ENCODE measurements at places on chromosomes 3 and 15.
A peak's percentile ranks its signal among the peaks of the same experiment; 100 is the strongest.

DNA sequence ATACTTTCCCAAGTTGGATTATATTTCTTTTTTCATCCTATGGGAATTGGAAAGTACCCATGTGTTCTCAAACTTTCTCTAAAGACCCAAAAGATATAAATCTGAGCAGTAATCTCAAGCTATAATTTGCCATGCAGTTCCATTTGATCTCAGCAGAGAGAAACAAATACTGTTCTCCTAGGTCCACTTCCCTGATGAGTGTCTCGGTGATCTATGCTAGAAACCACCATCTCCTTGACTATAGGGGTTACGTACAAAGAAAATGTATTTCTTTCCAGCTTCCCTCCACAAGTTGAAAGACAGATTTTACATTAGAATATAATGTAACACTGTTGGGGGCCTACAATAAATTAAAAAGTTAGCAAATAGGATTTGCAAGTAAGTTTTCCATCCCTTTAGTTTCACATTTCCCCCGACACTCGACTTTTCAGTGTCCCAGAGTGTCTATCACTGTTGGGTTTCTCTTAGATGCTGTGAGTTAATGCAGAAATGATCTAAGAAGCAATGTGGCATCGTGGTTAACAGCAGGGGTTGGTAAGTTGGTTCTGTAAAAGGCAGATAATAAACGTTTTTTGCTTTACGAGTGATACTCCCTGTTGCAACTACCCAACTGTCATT lies 465.1 kb upstream of the CFAP20DC start:
- DNase-seq: no peak

DNA sequence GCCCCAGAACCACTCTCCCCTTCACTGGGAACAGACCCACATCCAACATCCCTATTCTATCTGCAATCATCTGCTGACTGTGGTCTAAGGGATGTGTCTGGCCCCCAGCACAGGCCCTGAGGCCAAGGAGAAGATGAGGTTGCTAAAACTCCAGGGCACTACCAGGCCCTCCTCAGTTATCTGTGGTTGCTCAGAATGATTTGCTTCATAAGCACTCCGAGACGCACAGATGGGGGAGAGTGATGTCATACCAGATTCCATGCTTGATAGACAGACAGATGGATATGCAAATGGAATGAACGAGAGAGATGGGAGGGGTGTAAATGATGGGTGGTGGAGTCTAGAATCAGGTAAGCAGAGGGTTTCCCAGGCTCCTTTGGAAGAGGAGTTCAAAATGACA lies 57.8 kb downstream of the CEMIP start:
- peak; percentile 30 for DNase-seq

DNA sequence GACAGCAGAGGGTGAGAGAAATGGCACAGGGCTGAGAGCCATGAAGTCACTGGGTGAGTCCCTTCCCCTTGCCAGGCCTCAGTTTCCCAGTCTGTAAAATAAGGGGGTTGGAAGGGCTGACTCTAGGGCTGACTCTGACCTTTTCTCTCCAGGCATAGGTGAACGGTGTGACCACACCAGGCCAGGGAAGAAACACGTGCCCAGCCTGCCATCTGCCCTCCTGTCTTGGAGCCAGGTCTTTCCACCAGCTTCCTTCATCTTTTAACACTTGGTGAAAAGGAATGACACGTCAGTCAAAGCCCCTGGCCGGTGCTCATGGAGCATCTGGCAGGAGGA lies 74.4 kb downstream of the CPN2 start:
- DNase-seq: no peak

DNA sequence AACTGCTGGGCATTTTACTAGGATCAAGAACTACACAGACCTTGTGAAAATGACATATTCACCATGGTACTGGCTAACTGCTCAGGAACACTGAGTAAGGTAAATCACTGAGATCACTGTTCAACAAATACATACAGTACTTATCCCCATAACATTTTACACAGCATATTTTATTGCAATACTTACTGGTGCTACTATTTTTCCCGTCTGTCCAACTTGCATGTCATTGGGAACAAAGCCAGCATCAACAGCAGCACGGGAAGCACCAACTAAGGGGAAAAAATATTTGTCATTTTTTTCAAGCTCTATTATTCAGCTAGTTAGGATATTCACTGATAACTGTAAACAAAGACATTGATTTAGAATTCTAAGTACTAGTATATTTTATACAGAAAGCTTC lies 37.0 kb downstream of the ETFA start:
- no peak for DNase-seq

GRCh38 chr3:142226474-142226873 lies 1.1 kb upstream of the GK5 start:
- no peak for DNase-seq

DNA sequence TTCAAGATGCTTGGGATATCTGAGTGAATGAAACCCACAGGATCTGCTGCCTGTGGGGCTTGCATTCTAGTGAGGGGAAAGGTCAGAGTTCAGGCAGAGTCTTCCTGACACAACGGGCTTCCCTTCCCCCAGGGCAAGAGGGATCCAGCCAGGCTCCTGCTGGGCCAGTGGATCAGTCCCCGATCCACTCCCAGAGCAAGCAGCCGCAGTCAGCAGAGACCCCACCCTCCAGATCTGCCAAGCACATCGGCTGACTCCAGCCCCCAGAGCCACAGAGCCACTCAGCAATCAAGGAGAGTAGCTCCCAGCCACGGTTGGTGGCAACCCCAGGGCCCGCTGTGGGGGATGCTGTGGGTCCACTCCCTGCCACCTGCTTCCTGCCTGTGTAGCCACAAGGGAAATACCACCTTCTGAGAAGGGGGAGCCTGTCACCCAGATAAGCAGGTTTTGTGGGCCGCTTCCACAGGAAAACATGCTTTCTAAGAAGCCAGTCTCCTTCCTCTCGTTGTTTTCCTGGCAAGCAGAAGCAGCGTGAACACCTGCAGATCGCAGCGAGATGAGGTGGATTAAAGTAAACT lies 44.9 kb downstream of the CPN2 start:
- DNase-seq: no peak

- no peak for DNase-seq
These were observed 152.3 kb downstream of the LRRC28 start for GRCh38 chr15:99403597-99403996.

DNA sequence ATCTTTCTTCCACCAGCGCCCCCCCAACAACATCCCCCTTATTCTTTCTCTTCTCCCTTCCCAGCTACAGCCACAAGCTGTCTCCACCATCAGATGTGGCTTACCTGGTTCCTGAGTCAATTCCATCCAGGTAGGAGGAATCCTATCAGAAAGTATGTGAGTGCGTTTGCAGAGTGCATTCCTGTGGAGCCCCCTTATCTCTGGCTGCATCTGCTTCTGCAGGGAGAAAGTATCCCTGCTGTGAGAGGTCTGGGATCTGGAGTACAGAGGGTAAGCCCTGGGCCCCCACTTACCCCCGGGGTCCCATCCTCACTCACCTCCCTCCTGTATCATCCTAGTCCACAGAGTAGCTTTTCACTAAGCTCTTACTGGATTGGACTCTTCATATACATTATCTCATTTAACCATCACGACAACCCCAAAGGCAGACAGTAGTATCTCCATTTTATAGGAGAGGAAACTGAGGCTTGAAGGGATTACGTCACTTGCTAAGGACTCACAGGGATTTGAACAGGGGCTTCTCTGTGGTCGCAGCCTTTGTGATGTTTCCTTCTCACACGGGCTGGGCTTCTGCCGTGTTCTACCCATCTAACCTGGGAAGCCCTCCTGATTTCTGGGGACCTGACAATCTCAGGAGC lies 22.2 kb upstream of the MAGEF1 start:
- DNase-seq: no peak

DNA sequence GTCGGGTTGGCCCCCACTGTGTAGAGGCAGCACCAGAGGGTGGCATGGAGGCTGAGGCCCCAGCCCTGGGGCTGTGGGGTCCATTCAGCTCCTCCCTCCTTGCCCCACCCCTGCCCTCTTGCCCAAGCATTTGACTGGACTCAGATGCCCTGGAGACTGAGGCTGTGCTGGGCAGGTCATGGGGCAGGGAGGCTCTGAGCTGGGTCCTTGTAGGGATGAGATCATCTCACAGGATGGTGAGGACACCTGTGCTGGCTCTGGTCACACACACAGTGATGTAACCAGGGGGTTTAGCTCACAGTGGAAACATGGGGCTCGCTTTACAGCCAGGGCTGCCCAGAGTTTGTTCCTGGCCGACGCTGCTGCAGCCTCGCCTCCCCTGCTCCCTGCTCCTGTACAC lies 17.8 kb downstream of the ALPK3 start:
- DNase-seq: no peak

DNA sequence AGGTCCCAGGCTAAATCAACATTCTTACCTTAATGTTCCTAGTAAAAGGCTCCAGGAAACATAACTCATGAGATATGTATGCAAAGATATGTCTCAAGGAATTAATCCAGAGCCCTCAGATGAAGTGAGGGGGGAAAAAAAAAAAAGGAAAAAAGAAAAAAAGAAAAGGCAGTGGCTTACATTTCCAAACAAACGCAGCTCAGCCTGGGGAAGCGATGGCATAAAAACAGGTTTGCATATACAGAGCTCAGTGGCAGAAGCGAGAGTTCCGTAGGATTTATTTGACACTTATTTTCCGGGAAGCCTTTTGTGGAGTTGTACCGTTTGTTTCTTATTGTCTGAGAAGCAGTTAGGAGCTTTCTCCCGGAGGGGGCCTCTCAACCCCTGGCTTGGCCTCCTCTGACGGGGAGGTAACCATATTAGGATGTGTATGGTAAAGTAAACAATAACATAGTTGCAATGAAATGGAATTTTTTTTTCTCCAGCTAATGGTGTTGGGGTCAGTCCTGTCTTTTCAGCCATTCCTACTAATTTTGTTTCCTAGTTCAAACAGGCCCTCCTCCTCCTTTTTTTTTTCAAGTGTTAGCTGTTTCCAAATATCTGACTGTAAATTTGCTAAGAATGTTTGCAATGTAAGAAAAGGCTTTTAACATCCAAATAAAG lies 338.6 kb downstream of the FOXP1 start:
- DNase-seq: no peak

DNA sequence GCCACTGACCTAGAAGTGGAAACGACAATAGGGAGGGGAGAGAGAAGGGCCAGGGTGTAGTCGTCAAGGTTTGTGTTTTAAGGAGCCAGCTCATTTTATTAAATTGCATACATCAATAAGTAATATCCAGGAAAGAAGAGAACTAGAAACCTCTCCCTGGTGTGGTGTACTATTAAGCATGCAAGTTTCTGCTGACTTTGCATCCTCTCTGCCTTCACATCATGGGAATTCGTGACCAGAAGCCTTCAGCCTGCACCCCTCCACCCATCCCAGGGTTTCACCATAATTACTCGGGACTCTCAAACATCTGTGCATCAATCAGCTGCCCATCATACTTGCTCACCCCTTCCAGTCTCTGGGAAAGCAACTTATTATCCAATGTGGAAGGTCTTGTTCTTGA lies 70.9 kb upstream of the UBE3A start:
- DNase-seq: no peak

GRCh38 chr3:76888856-76889255 lies 151.0 kb upstream of the ROBO2 start:
- DNase-seq: no peak

Data from BE2C (cell line).